ENCODE measurements at places on chromosomes 1 and 21.

DNA sequence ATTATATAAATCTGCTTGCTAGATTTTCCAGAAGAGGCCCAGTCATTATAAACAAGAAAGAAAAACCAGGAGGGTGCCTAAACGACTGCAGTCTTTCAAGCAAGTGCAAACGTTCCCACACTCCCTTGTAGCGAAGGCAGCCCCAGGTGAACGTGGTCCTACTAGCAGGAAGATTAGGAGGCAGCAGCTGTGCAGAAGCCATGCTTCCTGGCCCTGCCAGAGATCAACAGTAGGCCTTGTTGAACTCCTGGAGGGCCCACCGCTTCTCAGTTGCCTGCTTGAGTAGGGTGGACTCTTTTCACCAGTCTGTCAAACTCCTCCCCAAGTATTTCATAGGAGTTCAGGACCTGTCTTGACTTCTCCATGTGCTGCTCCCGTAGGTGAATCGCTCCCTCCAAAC lies 163.0 kb upstream of the GORAB start:
- DNase-seq: no peak

GRCh38 chr1:70204139-70204538 lies 1.2 kb downstream of the LRRC40 start:
- no peak for DNase-seq

DNA sequence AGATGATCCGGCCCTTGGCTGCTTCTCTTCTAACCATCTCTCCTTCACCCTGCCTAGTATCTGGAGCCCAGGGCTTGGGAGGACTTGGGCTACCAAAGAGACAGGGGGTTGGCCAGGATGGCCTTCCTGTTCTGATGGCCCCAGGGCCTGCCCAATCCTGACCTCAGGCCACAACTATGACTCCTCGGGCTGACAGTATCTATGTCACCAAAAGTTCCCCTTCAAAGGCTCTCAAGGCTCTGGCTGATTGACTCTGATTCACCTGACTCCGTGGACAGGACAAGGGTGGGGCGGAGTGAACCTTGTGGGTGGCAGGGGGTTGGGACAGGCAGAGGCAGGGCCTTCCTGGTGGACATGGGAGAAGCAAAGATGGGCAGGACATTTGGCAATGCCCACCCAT lies 12.7 kb downstream of the MEF2D start:
- no peak for DNase-seq

- DNase-seq: no peak
Measured at GRCh38 chr1:167661527-167662426, 31.7 kb downstream of the RCSD1 start.

DNA sequence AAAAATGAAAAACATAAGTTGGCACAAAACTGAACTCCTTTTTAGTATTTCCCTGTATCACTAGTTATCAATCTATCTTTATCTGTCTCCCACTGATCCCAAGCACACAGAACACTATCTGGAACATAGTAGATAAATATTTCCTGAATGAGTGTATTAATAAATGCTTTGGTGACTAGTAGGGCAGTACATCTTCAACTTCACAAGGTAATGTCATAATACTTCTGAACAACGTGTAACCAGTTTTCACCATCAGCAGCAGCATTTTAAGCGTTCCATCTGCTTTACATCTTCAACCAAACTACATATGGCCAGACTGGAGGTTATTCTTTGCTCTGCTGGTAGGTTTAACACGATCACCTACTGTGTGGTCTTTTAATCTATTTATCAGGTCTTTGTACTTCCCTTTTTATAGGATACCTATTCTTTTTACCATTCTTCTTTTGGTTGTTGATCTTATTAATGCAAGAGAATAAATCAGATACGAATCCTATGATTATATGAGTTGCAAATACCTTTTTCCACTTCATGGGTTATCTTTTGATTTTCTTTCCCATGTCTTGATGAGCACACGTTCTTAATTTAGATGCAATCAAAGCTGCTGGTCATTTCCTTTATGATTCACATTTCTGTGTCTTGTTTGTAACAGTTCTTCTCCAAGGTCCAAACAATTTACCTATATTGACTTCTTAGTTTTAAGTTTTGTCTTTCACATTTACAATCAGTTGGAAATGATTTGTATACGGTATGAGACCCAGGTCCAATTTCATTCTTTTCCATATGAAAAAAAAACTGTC lies 16.3 kb downstream of the GPBP1L1 start:
- DNase-seq: no peak

DNA sequence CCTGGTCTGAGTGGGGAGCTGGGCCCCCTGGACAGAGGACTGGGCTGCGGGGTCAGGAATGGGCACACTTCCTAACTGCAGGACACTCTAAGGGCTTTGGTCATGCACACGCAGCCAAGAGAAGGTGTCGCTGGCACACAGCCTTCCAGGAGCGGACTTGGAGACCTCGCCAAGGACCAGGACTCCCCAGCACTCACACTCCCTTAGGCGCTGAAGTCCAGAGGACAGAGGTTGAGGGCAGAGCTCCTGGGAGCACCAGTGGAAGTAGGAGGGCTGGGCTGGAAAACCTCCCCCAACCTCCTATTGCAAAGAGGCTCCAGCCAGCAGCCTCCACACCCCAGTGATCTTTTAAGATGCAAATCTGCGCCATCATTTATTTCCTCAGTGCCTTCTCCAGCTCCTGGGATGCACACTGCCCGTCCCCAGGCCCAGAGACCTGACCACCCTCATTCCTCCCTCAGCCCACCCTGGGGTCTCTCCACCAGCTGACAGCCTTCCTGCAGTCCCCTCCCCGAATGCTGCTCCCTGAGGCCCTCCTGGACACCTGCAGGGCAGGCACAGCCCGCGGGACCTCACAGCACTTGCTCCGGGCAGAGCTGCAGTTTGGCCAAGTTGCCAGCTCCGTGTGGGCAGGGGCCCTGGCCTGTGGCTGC lies 3.0 kb downstream of the TSPEAR start:
- no peak for DNase-seq

DNA sequence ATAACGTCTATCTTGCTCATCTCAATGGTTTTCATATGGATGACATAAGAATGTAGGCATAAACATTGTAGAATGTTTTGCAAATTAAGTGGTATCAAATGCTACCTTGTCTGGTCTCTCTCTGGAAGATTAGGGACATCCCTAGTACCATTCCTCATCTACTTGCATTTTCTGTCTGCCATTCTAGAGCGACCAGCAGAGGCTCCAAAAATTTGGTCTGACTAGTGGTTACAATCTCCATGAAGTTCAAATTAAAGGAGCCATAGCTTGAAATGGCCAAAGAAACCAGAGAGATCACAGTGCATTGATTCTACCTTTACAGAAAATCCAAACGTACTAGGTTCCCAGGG lies 1.1 kb downstream of the CD84 start:
- DNase-seq: no peak

DNA sequence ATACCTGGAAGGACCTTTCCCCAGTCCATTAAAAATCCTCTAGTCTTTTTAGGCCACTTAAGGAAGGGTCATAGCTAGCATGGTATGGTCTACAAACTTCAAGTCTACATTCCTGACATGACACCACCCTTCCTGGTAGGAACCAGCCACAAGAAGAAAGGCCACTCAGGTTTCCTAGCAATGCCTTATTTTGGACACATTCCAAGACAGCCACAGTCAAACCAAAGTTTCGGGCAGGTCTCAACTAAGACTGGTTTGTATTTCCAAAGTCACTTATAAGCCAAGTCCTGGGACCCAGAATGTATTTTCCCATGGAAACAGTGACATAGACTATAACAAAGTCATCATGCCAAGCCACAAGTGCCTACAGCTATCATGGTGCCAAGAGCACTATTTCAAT lies 50.6 kb upstream of the SLC44A3 start:
- no peak for DNase-seq

DNA sequence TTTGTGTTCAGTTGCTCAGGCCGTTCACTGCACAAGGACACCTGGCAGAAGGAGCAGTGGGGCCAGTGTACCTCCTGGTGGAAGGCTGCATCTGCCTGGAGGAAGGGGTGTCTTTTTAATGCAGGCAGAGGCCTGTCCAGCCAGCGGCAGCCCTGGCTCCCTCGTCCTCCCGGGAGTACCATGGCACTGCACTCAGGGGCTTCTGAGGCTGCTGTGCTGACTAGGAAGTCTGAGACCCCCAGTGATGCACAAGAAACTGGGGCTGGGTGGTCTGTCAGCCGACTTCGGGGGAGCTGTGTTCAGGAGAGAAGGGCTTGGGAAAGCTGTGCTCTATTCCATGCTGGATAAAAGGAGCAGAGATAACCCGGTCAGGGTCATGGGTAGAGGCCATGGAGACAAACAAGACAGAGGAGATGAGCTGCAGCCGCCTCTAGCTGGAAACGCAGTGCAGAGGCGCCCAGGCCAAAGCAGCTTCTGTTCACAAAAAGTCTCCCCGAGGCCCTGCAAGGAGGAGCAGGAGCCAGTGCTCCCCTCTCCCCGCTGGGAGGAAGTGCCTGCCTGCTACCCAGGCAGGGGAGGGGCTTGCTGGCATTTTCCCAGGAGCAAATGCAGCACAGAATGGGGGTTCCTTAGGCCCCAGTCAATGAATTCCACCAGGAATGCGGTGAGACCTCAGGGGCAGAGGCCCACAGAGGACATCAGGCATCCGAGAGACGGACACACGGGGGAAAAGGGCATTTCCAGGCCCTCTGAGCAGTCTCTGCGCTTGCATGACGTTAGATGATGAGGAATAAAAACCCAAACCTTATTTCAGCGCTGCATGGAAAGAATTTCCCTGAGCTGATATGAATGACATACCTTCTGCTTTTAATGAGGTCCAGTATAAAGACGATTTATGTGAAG lies 17.2 kb upstream of the C2CD2 start:
- no peak for DNase-seq

DNA sequence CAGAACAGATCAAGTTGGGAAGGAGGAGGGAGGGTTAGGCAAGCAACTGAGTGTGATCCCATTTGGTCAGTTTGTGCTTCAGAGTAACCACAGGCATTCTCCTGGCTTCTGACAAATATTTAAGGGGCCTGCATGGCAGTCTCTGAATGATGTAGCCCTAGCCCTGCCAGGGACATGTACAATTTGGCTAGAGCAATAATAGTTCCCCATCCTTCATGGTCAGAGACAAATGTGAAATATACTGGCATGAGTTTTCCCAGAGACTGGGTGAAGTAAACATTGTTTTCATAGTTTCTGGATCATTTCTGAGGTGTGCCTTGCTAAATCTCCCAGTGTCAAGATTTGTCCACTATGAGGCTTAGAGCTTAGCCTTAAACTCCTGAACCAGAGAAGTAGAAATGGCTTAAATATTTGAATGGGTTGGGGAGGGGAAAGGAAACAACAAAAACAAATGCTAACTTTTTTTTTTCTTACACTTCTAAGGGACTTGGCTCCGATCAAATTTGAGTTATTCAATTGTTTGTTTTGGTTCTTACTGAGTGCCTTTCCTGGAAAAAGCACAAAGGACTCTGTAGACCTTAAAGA lies 42.0 kb upstream of the UBE2U start:
- no peak for DNase-seq

- DNase-seq: no peak
Measured at GRCh38 chr21:16571594-16571993, 841.8 kb downstream of the USP25 start.

- no peak for DNase-seq
Measured at GRCh38 chr1:167152192-167152876, 58.5 kb downstream of the STYXL2 start.

GRCh38 chr21:41825216-41825615 lies 53.9 kb downstream of the PRDM15 start:
- no peak for DNase-seq

GRCh38 chr1:185349556-185349955 lies 32.5 kb upstream of the IVNS1ABP start:
- DNase-seq: no peak

DNA sequence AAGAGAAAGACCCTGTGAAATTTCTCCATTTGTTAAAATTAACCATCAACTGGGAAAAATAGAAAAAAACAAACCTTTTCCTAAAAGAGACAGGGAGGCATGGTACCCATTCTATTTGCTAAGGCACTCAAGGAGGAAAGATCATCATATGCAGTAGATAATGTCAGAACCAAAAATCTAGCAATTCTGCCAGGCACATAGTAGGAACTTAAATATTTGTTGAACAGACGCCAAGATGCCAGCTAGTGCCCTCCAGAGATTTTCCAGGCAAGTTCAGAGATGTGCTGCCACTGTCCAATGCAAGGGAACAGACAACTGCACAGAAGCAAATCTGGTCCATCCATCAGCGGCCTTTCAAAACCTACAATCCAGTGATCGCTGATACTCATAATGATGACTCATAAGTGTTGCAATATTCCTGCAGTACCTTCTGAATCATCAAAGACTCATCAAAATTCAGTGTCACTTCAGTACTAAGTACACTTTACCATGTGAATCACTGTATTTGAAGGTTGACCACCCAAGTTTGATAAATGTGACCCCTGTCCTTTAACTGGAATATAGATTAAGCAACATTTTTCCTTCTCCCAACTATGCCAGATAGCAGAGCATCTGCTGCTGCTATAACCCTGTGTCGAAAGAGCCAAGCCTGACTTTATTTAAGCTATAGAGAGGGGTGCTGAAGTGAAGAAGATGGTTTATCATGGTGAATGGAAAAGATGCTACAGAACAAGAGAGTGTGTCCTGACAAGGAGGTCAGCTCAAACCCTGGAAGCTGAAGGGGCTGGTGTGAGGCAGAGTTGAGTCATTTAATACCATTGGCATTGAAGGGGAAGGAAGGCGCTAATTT lies 99.1 kb downstream of the MT1HL1 start:
- no peak for DNase-seq

- no peak for DNase-seq
Measured at GRCh38 chr1:184143449-184143848, 91.9 kb downstream of the TSEN15 start.

DNA sequence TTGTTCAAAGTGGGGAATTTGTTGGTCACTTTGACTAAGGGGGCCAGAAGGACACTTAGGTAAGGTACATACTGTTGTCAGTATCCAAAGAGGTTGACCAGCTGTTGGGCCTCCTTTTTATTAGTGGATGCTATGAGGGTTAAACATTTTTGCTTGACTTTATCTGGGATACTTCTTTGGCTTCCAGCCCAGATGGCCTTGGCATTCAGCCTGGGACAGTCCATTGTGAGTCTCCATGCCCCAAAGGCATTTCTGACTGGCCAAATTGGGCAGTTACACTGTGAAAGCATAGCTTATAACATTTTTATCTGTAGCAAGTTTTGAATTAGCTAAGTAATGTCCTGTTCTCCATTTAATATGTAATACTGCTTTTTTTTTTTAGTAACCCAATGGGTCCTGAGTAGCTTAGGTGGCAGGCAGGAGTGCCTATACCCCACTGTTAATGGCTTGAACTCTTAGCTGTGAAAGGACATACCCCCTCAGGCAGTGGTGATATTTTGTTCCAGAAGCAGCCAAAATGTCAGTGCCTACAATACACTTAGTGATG lies 35.4 kb upstream of the CD1D start:
- DNase-seq: no peak

- DNase-seq: no peak
Measured at GRCh38 chr1:182056601-182057366, 4.7 kb downstream of the ZNF648 start.

DNA sequence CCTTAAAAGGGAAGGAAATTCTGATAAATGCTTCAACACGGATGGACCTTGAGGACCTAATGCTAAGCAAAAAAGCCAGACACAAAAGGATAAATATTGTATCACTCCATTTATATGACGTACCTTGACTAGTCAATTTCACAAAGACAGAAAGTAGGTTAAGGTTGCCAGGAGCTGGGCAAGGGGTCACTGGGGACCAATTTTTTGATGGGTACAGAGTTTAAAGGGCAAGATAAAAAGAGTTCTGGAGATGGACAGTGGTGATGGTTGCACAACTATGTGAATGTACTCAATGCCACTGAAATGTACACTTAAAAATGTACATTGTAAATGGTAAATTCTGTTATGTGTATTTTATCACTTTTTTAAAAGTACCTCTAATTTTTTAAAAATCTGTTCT lies 32.1 kb upstream of the SLAMF9 start:
- DNase-seq: no peak
